ENCODE measurements at places on chromosomes 13 and 19.

GRCh38 chr19:33286899-33287298 is 15.4 kb downstream of the CEBPA start:
- no peak for DNase-seq

DNA sequence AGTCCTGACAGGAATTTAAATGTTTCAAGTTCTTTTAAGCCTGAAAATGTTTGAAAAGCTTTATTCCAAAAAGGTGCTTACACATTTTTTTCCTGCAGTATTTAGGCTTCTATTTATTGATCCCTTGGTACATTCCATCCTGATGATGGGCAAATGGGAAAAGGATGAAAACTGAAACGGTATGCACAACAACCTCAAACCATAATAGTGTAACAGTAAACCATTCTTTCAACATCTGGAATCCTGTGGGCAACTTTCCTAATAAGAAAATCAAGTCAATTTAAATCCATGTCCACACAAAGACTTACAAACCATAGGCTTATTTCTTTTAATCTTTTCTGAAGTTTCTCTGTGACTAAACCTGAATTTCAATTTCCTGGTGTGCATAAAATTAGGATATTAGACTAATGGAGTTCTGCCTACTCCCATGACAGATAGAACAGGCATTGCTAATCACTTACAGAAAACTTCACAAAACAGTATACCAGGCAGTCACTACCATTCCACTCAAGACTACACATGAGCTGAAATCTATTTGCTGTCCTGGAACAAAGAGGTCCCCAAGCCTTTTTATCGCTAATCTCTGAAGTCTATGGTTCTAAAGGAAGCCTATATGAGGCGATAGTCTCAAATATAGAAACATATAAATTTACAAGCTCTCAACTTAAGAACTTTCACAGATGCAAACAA is 103.3 kb downstream of the DLEU7 start:
- no peak for DNase-seq

DNA sequence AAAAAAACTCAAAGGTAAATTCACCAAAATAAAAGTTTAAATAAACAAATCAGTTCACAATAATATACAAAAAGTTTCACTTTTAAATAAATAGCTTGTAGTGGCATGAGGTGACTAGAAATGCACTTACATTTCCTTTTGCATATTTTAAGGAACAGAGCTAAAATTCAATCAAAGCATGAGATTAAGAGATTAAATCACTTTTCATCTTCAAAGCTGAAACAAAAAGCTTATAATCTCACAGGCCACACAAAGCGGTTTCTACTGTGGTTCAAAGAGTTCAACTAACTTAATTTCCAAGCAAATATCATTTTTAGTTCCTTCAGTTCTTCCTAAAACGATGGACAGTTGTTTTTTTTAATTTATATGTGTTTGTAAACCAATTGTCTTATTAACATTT is 38.9 kb downstream of the TSC22D1 start:
- no peak for DNase-seq

GRCh38 chr13:28568286-28568685 is 73.4 kb upstream of the FLT1 start:
- no peak for DNase-seq

- no peak for DNase-seq
Measured at GRCh38 chr13:41682001-41682400, 224.7 kb downstream of the RGCC start.

All from caudate nucleus (tissue), 63 donors.